ENCODE measurements at places on chromosomes 3 and 15.

DNA sequence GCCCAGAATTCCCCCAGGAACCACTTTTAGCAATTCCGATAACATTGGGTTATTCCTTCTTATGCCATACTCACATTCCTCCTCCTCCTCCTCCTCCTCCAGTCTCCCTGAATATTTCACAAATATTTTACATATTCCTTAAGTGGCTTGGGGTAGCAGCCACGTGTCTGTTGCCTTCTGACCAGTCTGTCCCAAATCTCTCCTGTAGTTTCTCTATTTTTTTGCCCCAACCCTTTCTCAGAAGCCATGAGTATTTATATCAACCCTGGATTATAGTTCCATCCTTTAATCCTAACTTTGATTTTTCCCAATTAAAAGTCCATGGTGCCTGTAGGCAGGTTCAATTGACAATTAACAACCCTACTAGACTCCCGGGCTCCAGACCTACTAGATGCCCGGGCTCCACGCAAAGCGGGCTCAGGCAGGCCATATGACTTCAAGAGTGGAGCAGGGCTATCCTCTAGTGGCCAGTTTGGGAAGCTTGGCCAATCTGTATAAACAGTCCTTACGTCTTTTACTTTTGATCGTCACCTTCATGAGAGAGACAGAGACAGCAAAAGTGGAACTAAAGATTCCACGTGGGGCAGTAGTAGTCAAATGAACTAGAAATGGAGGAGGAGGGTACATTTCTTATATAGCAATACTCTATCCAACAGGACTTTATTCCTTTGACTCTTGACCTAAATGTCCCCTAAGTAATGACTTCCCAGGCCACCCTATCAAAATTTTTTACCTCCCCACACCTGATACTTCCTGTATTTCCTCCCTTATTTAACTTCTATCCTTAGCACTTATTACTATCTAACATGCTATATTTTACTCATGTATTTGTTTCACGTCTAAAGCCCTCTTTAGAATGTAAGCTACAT lies 69.7 kb downstream of the USF3 start:
- H3K4me1 ChIP-seq: no peaks in the 10 kb centered on the region
- H3K27ac ChIP-seq: no peak overlapping the region
- no peaks in the 10 kb centered on the region for H3K36me3 ChIP-seq
- peak; percentile 69 for DNase-seq

DNA sequence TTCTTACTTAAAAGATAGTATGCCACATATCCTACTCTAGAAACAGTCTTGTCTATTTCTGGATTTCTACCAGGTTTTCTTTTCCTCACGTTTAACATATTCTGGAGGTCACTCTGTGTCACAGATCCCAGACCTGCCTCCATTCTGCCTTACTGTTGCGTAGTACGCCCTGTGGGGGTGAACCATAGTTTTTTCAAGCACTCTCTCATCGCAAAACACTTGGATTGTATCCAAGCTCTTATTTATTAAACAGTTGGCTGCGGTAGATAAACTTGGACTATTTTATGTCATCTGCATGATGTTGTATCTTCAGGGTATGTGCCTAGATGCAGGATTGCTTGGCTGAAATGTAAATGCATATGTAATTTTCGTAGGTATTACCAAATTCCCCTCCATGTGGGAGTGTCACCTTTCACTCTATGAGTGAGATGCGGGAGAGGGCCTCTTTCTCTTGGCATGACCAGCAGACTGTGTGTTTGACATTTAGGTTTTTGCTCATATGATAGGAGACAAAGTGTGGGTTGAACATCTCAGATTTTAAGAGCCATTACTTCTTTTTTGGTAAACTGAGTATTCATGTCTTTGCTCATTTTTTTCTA lies 55.8 kb downstream of the ABTB1 start:
- H3K4me1 ChIP-seq: no peaks in the 10 kb centered on the region
- no peaks in the 10 kb centered on the region for H3K36me3 ChIP-seq
- no peaks in the 10 kb centered on the region for H3K27me3 ChIP-seq
- no peak overlapping the region for H3K4me3 ChIP-seq
- H3K27ac ChIP-seq: no peak overlapping the region

DNA sequence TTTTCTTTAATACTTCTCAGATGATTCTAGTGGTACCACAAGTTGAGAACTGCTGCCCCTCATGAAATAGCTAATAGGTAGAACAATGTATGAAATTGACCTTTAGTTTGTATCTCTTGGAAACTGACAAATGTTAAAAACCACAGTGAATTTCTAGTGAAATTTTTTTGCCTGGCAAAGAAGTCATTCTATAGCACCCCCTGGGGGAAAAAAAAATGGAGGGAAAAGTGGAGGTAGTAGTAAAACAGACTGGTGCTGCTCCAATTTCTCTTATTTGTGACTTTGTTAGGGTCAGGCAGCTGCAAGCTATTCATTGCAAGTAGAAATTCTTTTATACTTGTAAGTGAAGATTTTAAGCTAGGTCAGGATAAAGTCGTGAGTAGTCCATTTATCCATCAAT lies 605.0 kb downstream of the NLGN1 start:
- H3K27ac ChIP-seq: no peak overlapping the region
- H3K4me3 ChIP-seq: no peak overlapping the region
- no peaks in the 10 kb centered on the region for H3K27me3 ChIP-seq

DNA sequence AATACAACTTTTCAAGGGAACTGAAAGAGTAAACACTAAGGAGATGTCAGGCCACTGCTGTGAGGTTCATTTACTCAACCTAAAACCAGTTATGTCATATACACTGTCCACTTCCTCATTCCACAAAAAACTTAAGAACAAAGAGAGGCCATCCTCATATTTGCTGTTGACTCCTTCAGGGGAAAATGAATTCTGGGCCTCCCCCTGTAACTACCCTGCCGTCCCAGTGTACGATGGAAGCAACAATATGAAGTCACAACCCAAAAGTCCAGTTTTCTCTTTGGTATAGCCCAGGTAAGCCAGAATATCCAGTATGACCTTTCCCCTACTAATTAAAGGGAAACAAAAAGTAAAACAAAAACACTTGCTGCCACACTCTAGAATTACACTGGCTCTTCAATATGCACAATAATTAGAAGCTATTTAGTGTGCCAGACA lies 16.2 kb downstream of the CEP152 start:
- no peaks in the 10 kb centered on the region for H3K4me1 ChIP-seq
- H3K4me3 ChIP-seq: no peak overlapping the region
- H3K36me3 ChIP-seq: no peaks in the 10 kb centered on the region
- no peak for DNase-seq

GRCh38 chr3:22861426-22861825 lies 341.7 kb upstream of the UBE2E2 start:
- H3K4me3 ChIP-seq: no peak overlapping the region
- H3K4me1 ChIP-seq: no peaks in the 10 kb centered on the region
- no peaks in the 10 kb centered on the region for H3K27me3 ChIP-seq
- no peaks in the 10 kb centered on the region for H3K36me3 ChIP-seq

DNA sequence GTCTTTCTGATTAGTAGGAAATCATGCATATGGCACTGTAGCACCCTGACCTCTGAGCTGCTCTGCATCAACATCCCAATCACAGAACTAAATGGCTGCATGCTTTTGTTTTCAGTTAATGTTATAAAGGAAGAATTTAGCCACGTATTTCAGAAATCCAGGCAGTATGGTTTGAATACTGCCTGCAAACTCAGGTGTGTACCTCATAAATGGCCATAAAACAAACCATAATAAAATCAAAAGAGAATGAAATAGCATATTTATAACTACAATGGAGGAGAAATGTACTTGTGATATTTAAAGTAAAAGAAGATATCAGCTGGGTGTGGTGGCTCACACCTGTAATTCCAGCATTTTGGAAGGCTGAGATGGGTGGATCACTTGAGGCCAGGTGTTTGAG lies 94.5 kb downstream of the IL20RB start:
- no peaks in the 10 kb centered on the region for H3K27me3 ChIP-seq
- no peaks in the 10 kb centered on the region for H3K4me1 ChIP-seq
- DNase-seq: no peak
- H3K36me3 ChIP-seq: no peaks in the 10 kb centered on the region
- H3K27ac ChIP-seq: no peak overlapping the region
